ENCODE measurements at places on chromosomes 5 and 9. TPM values are rescaled to one million over a fixed set of nuclear protein-coding genes. Genes with fewer than 3 reads are reported as not detected.
A peak's percentile ranks its signal among the peaks of the same experiment; 100 is the strongest.

DNA sequence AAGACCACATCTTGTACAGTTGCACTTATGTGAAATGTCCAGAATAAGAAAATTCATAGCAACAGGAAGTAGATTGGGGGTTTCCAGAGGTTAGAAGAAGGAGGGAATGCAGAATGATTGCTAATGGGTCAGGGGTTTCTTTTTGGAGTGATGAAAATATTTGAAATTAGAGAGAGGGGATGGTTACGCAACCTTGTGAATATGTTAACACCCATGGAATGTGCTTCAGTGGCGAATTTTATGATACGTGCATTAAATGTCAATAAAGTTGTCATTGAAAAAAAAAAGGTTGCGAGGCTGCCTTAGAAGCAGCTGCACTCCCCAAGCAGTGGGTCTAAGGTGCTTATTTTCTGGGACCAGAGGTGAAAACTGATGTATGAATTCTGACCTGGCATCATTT, 64.4 kb upstream of the SUB1 start:
- DNase-seq, result no peak

GRCh38 chr9:135580664-135581380, 19.3 kb downstream of the PAEP start:
- no peak for DNase-seq

DNA sequence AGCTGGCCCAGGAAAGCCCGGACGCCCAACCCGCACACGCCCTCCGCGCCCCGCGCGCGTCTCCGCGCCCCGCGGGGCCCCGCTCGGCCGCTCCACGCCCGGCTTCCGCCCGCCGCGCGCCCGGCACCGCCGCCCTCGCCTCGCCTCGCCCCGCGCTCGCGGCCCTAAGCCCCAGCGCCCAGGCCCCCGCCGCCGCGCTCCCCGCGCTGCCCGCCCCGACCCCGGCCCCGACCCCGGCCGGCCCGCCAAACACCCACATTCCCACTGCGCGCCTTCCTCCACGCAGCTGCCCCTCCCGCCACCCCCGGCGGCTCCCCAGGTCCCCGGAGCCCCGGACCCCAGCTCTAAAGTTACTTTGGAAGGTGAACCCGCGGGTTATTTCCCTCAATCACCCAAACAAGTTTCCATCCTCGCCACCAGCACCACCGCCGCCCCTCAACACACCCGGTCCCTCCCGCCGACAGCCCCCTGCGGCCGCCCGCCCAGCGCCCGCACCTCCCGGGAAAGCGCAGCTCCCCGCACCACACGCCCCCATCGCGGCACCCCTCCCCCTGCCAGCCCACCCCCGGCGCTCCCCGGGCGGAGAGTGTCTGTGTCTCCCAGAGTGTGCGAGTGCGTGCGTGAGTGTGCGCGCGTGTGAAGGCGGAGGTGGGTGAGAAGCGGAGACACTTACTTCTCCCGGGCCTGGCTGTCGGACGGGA, 439 bp downstream of the SSBP2 start:
- DNase-seq, result no peak

GRCh38 chr5:52864371-52864770, 76.7 kb downstream of the ITGA1 start:
- DNase-seq, result peak; percentile 89

GRCh38 chr5:64836786-64837185, 68.1 kb downstream of the CWC27 start:
- DNase-seq, result no peak

NME5 gene
- 7.1 TPM for total RNA-seq

ACSL6 gene
- total RNA-seq, result not detected

OMD gene
- not detected for total RNA-seq

TNIP1 gene
- total RNA-seq, result 402 TPM

Data from renal cortical epithelial cell (primary cell).